Neural progenitor cell (in vitro differentiated cells): ENCODE measurements at places on chromosomes 7 and 10.
A peak's percentile ranks its signal among the peaks of the same experiment; 100 is the strongest.

DNA sequence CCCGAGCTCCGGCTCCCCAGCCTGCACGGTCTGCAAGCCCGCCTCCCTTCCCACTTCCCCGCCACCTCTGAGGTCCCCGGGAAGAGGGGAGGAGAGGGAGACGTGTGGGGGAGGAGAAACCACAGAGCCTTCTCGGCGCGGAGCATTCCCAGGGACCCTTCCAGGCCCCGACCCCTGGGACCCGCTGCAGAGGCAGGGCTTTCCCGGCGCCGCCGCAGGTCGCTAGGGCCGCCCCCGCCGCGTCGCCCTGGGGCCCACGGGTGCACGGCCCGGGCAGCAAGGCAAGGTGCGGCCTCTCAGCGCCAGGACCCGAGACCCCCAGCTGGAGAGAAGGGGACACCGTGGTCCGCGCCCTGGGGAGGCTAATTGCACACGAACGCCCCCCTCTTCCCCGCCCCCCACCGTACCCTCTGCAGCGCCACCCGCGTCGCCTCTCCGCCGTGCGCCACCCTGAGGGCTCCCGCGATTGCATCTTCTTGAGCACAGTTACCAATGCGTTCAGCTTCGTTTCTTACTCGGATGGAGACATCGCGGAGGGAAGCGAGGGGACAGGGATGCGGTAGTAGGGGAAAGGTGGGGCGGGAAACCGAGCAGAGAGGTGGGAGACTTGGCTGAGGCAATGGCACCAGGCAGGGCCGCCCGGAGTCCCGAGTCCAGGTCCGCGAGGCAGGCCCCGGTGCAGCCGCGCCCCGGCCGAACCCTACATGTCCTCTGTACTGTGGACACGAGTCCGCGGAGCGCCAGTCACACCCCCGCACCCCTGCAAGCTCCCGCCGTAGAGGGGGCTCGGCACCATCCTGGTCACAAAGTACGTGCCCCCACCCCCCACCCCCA lies 28.9 kb downstream of the SKIDA1 start:
- peak; percentile 84 for DNase-seq

- peak; percentile 36 for DNase-seq
Measured at GRCh38 chr10:17847585-17848296, 38.6 kb downstream of the MRC1 start.

- DNase-seq, result no peak
Measured at GRCh38 chr10:78455236-78455635, 421.6 kb downstream of the RPS24 start.

GRCh38 chr10:126263006-126263676 lies 125.1 kb downstream of the ADAM12 start:
- DNase-seq, result no peak

DNA sequence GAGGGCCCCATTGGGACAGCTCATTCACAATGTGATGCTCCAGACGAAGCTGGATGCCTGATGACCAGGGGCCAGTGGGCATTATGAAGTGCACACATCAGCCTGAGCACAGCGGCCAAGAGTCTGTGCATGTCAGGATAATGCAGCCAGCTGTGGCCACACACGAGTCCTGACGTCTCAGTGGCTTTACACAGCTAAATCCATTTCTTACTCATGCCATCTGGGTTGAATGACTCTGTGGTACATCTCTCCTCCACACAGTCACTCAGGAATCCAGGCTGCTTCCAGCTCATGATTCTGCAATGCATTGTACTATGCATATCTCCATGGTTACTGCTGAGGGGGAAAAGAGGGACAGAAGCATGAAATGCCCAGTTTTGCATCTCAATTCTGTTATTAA lies 123.6 kb downstream of the PRLHR start:
- no peak for DNase-seq

DNA sequence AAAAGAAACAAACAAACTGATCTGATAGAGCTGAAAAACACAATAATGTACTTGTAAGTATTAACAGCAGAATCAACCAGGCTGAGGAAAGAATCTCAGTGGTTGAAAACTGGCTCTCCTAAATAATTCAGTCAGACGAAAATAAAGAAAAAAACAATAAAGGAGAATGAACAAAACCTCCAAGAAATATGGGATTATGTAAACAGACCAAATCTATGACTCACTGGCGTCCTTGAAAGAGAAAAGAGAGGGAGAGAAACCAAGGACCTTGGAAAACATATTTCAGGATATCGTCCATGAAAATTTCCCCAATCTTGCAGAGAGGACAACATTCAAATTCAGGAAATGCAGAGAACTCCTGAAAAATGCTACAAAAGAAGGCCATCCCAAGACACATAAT lies 62.9 kb downstream of the FBXL13 start:
- DNase-seq, result no peak

DNA sequence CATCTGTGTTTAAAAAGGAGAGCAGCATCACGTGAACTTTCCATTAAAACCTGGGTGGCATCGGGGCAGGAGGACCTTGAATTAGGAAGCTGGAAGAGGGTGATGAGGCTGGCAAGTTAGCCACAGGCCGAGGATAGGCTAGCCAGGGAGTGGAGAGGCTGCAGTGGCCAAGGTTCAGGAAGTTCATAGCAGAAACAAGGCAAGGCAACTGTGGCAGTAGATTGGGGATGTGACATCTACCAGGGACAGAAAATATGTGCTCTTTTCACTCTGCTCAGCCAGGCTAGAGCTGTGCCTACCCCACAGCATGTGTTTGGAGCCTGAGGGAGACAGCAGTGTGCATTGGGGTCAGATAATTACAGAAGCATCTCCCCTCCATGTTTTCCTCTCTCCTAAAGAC lies 2.2 kb upstream of the INPP5F start:
- peak; percentile 6 for DNase-seq
